ENCODE measurements at places on chromosomes 4 and X.

DNA sequence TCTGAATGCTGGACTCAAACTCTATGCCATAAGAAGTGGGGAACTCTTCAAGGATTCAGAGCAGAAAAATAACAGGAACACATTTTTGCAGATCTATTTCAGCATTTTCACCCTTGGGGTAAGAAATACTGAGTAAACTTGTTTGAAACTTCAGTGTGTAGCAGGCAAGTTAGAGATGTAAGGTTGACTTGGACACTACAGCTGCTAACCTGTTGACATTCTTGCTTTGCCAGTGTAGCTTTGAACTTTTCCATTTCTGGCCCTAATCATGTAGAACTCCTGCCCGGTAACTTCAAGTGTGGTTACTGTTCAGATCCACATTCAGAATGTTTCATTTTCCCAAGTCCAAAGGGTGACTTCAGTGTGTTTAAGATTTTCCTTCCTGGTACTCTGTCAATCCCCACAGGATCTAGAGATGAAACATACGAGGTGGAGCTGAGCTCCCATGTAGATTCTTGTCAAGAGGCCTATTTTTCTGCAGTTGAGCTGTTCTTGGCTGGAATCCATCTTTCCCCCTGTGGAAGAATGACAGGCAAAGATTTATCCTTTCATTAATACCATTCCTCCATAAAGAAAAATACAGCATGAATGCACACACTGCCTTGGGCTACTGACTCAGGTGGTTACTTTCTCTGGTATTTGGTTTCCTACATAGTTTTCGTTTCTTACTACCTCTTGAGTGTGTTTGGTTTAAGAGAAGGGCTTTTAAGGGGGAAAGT lies 34.1 kb downstream of the FHDC1 start:
- peak; percentile 53 for DNase-seq

GRCh38 chr4:42282081-42282901 lies 115.0 kb upstream of the SHISA3 start:
- DNase-seq = peak; percentile 3

DNA sequence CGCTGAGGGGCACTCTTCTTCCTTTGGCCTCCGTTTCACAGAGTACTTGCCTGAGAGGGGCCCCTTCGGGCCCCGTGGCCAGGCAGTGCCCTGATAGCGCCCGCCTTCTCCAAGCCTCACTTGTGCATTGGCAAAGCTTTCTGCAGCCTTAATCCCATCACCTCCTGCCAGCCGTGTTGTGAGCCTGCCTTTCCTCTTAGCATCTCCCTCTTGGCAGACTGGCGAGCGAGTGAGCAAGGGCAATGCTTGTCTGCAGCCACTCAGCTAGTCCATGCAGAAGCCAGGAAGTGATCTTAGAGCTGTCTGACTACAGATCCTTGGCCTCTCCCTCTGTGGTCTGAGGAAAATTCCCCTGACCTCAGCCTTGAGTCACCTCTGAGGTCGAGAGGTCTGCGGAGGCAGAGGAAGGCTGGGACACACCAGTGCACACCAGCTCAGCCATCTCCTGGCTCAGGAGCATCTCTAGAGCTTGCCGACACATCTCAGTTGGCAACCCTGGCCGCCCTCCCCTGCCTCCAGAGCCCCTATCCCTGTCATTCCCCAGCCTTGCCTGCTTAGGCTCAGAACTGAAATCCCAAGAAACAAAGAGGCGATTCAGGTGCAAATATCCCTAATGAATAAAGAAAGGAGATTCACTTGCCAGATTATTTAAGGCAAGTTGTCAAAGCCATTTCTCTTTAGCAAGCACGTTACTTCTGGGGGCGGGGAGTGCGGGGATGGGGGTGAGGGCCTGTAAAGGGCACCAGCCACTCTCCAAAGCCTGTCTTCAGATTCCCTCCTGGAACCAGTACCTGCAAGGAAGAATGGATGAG lies 143.5 kb upstream of the MAMLD1 start:
- DNase-seq = no peak

DNA sequence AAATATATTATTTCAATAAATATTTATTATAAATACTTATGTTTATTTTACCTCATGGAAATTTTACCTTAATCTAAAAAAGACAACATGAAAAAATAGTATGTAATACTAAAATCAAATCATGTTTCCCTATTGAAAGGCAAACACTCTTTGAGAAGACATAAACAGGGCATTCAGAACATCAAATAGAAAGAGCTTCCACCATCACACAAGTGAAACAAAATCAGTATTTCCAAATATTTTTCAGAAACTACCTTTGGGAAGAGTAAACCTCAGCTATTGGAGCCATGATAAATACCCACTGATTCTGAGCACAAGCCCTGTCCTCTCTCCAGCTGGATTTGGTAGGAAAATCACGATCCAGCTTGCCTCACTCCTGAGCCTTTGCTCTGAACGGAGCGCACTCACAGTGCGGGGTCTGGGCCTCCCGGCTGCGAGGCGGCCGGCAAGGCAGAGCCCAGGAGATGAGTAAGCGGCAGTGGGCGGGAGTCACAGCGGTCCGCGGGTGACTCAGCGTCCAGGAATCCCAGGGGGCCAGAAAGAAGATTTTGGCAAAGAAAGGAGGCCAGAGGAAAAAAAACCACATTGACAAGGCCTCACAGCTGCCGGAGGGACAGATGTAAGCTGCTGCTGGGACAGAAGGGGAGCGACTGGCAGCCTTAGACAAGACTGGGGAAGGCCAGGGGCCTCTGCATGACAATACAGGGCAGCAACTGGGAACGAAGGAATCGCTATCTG lies 14.7 kb upstream of the ANXA5 start:
- DNase-seq = peak; percentile 81

DNA sequence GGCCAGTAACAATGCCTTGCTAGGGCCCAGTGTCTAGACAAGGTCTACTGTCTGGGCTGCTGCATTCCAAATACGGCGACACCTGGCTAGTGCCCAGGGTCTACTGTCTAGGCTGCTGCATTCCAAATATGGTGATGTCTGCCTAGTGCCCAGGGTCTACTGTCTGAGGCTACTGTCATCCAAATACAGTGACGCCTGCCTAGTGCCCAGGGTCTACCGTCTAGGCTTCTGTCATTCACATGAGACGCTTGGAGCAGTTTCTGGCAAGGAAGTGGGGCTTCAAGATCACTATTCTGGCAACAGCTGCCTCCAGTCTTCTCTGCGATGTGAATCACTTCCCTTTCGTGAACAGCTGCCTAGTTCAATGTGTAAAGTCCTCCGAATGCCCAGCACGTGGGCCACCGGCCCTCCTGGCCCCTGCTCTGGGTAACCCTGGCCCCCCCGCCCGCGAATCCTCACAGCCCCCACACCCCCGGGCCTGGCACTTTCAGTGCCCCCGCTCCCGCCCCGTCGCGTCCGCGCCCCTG lies 12.7 kb downstream of the ACOX3 start:
- DNase-seq = no peak

DNA sequence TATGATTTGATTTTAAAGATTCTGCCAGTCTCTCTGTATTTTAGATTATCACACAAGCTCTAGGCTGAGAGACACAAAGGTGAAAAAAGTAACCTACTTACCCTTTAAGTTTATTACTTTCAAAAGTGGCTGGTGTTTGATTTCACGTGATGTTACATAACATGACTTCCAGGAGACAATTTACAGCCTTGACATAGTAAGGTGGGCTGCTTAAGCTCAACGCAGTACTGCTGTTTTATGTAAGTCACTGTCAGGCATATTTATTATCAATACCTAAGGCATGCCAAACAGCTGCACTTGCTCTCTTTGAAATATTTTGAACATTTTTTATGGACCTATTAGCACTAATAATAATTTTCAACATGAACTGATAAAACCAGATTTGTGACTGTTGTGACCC lies 451.5 kb upstream of the FAM241A start:
- no peak for DNase-seq

DNA sequence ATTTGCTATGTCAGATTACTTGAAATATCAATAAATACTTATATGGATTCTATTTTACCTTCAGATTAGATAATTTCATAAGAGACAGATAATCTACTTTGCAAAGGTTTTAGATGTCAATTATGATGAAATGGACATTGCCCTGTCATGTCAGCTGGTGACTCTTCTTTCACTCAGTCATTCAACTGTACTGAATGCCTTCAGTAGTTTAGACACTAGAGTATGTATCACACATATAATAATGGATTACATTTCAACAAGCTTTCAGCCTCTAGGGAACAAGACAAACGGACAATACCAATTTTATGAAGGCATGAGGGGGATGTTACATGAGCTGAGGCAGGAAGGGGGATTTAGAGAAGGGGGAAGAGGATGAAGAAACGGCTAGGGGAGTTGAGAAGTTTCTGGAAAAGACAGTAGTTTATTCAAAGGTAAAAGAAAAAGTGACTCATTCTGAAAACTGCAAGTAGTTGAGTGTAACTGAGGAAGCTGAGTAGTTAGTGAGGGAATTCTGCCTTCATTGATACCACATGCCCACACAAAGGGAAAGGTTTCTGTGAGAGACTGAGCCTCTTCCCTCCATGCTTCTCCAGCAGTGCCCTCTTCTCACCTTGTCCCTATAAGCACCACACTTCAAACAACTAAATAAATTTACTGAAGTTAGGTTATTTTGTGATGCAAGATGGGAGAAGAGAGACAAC lies 25.7 kb downstream of the SLC9B2 start:
- no peak for DNase-seq

DNA sequence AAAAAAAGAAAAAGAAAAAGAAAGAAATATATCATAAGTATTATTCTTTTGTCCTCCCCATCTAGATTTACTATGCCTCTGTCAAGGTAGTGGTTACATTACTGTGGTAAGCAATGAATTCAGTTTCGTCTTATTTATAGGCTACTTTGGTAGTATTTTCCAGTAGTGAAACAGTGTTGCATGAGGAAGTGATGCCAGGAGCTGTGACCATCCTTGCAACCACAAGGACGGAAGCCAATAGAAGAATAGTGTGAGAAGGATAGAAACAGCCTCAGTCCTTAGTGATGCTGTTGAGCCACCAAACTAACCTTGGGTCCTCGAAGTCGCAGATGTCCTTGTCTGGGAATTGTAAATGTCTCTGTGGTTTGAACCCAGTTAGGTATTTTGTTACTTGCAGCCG lies 328.5 kb downstream of the PPP3CA start:
- DNase-seq = no peak

GRCh38 chrX:153206425-153207046 lies 27.5 kb downstream of the MAGEA1 start:
- no peak for DNase-seq

DNA sequence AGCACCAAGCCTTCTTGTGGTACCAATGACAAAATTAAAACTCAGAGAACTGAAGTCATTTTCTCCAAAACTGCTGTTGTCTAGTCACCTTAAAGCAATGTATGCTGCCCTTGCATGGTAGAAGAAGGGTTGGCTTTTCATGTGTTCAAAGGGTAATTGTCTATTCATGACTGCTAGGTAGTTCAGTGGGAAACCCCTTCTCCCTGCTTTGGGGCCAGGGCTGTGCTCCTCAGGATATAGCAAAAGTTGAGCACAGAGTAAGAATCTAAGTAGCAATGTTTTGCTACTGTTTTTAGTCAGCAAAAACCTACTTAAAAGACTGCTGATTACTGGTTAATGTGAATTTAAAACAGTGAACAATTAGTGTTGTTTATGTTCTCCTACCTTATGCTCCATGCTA lies 30.8 kb upstream of the FAM9B start:
- DNase-seq = no peak

DNA sequence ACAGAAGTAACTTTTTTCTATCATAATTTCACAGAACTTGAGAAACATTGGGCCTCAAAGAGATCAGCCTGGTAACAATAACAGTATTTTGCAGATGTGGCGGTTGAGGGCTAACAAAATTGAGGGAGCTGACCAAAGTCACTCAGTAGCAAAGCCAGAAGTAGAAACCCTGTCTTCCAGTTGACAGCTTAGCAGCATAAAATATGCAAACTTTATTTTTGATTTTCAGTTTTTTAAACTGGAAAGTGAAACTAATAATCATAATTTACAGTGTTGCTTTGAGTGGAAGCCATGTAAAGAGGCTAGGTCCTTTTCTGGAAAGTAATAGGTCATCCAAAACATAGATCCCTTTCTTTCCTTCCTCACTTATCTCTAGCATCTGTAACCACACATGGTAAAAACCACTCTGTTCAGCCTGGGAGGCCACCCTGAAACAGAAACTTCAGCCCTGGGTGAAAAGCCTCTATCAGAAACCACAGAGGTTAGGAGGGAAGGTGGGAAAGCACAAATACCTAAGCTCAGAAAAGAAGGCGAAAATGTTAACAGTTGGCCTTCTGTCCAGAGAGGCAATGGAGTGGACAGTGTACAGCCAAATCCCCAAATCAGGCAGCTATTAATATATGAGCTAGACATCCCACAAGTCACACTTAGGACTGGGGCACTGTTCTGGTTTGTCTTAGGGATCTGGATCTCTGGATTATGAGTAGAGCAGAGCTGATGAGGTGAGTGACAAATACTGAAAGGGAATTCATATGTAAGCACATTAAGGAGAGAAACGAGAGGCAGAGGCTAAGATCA lies 61.1 kb upstream of the ARSJ start:
- no peak for DNase-seq

- DNase-seq = no peak
Measured at GRCh38 chrX:85897362-85898126, 149.8 kb downstream of the CHM start.

DNA sequence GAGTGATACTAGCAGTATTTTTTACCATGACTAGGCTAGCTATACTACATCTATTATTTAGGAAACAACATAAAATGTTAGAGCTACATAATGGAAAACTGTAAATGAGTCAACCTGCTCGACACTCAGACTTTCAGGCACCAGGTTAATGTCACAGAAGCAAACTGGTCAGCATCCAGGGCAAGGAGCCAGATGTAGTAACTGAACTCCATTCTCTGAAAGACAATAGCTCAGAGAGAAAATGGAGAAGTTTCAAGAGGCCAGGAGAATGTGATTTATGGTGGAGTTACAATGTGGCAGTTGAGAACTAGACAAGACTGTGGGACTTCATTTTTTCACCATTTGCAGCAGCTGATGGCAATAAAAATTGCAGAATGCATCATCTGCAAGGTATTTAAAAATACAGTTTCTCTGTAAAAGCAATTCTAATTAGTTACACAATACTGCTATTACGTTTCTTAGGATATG lies 342.7 kb upstream of the PABPC4L start:
- DNase-seq = no peak

DNA sequence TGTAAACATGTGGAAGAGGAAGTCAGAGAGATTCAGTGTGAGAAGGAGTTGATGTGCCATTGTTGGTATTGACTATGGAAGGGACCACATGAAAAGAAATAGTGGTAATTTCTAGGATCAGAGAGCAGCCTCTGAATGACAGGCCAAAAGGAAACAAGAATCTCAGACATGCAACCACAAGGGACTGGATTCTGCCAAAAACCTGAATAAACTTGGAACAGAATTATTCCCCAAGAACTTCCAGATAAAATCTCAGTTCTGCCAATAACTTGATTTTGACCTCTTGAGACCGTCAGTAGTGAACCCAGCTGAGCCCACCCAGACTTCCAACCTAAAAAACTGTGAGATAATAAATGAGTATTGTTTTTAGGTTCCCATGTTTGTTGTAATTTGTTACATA lies 653.6 kb upstream of the NR3C2 start:
- no peak for DNase-seq
